ENCODE measurements at places on chromosomes 11 and 22.

DNA sequence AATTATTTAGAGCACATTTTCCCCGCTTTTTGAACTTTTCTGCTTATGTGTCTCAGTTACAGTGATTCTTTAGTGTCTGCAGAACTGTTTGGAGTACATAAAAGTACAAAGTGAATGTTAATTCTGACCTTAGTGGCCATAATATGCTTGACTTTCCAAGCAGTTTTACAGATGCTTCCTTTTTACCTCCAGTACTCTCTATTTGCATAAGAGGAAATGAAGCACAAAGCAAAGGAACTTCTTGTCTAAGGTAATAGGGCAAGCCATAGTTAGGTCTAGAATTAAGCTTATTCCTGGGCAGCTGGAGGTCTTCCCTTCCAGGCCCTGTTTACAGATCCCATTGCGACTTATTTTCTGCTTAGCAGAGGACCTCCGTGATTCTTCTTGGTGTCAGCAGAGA is 3.6 kb downstream of the GTPBP1 start:
- DNase-seq, result no peak

GRCh38 chr11:86805873-86806310 is 5.5 kb downstream of the PRSS23 start:
- DNase-seq, result no peak

- no peak for DNase-seq
Measured at GRCh38 chr11:131932584-131933325, 562.3 kb downstream of the NTM start.

DNA sequence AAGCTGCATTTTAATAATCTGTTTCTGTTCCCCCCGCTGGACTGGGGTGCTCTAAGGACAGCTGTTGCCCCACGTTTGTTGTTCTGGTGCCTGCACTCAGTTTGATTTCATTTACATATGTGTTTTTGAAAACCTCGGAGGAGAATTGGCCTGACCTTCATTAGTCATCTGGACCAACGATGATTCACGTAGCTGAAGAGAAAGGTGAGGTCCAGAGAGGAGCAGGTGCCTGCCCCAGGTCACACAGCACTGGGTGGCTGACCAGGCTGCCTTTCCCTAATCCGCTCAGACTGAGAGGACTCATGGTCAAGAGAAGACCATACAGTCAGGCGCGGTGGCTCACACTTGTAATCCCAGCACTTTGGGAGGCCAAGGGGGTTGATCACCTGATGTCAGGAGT is 3.8 kb downstream of the CSDC2 start:
- DNase-seq, result no peak

DNA sequence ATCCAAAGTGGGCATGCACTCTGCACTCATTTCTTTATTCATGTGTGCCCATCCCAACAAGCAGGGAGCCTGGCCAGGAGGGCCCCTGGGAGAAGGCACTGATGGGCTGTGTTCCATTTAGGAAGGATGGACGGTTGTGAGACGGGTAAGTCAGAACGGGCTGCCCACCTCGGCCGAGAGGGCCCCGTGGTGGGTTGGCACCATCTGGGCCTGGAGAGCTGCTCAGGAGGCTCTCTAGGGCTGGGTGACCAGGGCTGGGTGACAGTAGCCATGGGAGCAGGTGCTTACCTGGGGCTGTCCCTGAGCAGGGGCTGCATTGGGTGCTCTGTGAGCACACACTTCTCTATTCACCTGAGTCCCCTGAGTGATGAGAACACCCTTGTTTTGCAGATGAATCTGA is 129.3 kb upstream of the B3GAT1 start:
- DNase-seq, result no peak

- DNase-seq, result peak; percentile 34
Measured at GRCh38 chr11:126284829-126285228, 1.9 kb downstream of the TIRAP start.

Measured in AML-193 (cell line).